ENCODE measurements at places on chromosomes 2 and 18.

GRCh38 chr2:45280794-45281193 is 271.5 kb upstream of the SIX2 start:
- DNase-seq = no peak

DNA sequence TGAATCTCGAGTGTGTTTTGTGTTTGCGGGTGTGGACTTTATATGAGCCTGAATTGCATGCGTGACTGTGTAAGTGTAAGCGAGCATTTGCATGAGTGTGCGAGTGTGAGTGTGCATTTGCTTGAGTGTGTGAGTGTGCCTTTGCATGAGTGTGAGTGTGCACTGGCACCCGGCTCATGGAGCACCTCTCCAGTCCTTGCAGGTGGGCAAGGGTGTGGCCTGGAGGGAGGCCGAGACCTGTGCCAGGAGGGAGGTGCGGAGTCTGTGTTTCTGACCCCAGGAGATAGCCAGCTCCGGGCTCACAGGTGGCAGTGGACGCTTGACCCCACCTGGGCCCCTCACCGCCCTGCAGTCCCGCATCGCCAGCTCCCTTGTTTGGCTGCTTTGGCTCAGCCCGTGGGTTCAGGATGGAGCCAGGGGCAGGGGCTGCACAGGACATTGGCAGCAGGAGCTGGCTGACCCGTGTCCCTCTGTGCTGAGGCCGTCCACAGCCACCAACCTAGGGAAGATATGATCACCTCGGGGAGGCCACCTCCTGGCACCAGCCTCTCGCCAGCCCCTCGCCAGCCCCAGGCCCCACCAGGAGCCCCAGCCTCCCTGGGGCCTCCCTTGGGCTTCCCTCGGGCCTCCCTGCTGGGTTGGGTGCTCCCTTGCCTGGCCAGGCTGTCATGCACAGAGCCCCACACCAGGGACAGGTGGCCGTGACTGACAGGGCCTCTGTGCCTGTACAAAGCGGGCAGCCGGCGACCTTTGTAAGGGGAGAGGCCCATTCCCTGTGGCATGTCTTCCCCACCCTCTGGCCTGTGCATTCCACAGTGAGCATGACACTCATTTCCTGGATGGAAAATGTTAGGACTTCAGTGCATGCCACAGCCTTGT is 81.6 kb downstream of the PTGR3 start:
- DNase-seq = no peak

DNA sequence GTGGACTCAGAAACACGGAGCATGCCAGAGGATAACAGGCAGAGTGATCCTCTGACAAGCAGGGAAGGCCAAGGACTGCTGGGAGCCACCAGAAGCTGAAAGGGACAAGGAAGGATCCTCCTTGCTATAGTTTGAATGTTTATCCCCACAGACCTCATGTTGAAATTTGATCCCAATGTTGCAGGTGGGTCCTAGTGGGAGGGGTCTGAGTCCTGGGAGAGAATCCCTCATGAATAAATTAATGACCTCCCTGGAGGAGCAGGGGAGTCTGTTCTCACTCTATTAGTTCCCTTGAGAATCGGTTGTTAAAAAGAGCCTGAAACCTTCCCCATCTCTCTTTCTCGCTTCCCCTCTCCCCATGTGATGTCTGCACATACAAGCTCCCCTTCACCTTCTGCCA is 124.4 kb downstream of the FBXO15 start:
- no peak for DNase-seq

DNA sequence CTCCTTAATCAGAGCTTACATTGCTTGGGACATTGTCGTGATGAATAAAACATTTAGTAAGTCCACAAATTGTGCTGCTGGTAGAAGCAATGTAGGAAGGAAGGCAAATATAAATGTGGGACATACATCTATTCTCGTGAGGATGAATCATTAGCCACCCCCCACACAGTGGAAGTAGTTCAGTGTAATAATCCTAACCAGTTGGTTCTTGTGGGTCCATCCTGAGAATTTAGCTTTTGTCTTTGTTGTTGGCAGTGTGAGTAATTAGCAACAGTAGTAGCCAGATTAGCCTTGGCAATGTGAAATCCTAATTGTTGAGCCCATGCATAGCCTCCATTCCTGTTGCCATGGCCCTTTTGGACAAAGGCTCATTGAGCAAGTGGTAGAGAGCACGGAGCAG is 532.1 kb downstream of the FBXO15 start:
- no peak for DNase-seq

DNA sequence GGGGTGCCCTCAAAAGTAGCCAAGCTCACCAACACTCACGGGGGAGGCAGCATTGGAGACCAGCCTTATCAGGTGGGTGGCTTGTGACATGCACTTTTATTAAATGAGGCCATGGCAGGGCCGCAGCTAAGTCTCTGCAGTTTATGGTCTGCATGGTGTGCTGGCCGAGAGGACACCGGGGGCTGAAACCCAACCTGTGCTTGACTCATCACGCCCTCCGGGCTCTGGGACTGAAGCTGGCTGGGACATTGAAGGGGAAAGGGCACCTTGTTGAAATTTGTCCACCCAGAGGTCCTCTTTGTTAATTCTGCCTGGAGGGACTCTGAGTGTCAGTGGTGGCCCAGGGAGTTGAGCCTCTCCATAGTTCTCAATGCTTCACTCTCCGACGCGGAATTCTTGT is 17.7 kb upstream of the NTSR2 start:
- DNase-seq = no peak

GRCh38 chr2:62362561-62362960 is 143.4 kb downstream of the TMEM17 start:
- DNase-seq = no peak
